ENCODE measurements at places on chromosomes 5 and 9.

DNA sequence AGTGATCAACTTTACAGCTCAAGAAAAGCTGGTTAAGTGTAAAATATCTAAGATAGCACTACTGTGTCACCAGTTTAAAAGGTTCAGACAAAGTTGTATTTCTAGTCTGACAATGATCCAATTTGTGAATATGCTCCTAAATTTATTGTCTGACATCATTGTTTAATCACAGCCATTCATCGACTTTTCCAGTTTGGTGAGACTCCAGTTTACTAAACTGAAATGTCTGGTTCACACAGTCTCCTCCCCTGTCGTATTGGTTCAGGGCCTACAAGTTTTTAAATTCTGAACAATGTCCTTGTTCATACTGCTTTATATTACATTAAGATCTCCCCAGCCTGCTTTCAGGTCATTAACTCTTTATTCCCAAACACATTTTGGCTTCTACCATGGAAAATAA lies 161.4 kb downstream of the CHSY3 start:
- DNase-seq: no peak

DNA sequence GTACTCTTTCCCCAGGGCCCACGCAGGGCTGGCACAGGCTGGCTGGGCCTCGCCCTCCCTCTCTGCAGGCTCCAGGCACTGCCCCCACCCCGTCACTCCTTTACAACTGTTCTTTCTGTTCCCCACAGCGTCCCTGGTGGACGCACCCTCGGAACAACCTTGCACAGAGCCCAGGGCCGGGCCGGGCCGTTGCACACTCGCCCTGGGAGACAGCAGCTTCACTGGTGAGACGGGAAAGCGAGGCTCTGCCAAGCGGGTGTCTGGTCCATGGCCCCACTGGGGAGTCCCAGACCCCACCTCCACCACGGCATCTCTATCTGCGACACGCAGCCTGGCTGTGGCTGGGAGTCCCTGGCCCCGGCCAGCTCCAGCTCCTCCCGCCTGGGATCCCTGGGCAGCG lies 18.4 kb upstream of the QSOX2 start:
- no peak for DNase-seq

GRCh38 chr5:140868721-140869554 lies at the start of gene PCDHA11:
Gene PCDHA11, plus strand, starts transcription at chr5:140868957. Its CDS starts 147 bp downstream, at chr5:140869104.
- no peak for DNase-seq

DNA sequence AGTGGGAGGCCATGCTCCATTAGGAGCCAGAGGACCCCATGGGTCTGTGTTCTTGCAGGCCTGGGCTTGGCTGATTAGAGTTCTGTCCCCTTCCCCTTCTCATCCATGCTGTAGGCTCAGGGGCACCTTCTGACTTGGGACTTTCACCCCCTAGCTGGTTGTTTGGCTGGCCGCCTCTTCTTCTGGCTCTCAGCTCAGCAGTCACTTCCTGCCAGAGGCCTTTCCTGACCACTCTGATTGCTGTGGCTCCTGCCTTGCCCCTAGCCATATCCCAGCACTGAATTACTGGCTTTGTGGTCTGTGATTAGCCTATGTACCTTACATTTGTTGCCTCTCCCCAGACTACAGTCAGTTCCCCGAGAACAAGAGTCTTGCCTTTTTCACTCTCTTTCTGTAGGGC lies 14.6 kb downstream of the ENTREP1 start:
- DNase-seq: no peak

GRCh38 chr5:169164481-169164925 lies 136.4 kb downstream of the SLIT3 start:
- DNase-seq: no peak

- DNase-seq: no peak
Observed at GRCh38 chr5:149288436-149288835, 16.8 kb downstream of the AFAP1L1 start.

- DNase-seq: no peak
Observed at GRCh38 chr5:131661933-131662332, 26.9 kb upstream of the RAPGEF6 start.

- DNase-seq: no peak
Observed at GRCh38 chr5:58816181-58816731, 233.4 kb downstream of the RAB3C start.

DNA sequence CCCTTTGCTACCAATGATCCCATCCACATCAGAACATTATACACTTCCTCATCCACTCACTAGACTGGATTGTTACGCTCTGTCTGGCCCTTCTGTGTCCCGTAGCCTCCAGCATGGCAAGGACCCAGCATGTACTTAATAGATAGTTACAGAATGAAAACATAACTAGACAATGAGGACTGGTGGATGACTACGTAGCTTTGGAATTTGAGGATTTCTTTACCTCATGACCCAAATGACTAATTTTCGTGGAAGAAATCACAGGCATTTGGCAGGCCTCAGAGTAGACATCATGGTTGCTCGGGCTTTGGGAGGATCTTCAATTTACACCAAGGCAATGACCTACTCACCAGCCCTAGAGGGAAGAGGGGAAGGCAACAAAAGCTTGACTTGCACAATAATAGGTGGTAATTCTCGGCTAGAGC lies 299.8 kb downstream of the TLE1 start:
- DNase-seq: no peak
